ENCODE measurements at places on chromosomes 5 and 9.

DNA sequence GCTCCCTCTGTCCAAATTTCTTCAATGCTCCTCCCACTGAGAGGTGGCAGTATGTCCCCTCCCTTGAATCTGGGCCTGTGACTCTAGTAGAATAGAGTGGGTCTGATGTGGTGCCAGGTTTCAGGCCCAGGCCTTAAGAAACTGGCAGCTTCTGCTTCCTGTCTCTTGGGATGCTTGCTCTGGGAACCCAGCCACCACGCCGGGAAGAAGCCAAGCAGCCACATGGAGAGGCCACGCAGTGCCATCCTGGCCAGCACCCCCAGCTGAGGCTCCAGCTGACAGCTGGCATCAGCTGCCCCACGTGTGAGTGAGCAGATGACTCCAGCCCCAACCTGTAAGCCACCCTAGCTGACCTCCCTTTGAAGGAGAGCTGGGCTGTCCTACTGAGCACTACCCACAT, 7.3 kb upstream of the TSPAN17 start:
- DNase-seq: peak; percentile 85

- no peak for DNase-seq
Observed at GRCh38 chr9:14616188-14616982, 76.8 kb downstream of the ZDHHC21 start.

GRCh38 chr9:104240890-104241289, 146.8 kb downstream of the SMC2 start:
- DNase-seq: no peak

DNA sequence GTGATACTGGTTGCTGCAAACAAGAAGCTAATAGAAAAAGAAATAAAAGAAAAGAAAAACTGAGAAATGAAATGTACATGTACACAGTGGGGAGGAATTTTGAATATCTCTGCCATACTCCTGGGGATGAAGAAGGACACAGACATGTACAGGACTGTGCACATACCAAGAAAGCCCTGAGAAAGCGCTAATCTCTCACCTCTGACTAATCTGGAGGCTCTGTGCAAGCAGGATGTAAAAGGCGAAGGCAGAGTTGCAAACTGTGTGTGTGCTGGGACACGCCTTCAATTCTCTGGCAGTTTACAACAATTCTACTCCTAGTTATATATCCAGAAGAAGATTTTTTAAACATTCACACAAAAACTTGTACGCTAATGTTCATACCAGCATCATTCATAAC, 211.4 kb downstream of the KIAA0825 start:
- DNase-seq: no peak

DNA sequence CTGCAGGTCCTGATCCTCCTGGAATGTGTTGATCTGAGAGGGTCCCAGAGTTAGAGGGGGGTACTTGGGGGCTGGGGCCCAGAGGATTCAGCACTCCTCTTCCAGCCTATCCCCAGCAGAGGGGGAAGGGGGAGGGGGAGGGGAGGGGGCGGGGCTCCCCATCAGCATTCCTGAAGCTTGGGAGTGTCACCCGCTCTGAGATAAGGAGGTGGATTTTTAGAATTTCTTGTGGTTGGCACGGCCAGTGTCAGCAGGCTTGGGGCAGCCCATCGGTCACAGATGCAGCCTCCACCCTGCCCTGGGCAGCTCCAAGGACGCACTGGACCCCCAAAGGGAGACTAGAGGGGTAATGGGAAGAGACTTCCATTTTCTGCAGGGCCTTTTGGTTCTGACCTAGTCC, 5.3 kb downstream of the FGF18 start:
- DNase-seq: no peak

DNA sequence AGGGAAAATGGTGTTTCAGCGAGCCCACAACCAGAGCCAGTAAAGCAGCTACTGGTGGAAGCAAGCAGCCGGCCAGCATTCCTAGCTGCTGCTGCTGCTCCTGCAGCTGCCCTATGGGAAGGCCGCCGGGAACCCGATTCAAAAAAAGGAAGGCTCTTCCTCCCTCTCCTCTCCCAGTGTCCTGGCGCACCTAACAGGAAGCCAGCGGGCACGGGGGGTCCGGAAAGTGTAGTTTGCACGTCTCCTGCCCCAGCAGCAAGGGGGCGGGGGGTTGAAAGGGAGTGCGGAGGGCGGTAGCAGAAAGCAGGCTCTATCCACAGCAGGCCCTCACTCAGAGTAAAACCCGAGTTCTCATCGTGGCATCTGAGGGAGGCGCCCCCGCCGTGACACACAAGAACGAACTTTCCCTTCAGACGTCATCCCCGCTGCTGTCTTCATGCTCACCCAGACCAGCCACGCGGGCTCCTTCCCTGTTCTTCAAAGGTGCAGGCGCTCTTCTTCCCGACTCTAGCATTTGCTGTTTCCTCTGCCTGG, 16.5 kb downstream of the GRXCR2 start:
- no peak for DNase-seq

DNA sequence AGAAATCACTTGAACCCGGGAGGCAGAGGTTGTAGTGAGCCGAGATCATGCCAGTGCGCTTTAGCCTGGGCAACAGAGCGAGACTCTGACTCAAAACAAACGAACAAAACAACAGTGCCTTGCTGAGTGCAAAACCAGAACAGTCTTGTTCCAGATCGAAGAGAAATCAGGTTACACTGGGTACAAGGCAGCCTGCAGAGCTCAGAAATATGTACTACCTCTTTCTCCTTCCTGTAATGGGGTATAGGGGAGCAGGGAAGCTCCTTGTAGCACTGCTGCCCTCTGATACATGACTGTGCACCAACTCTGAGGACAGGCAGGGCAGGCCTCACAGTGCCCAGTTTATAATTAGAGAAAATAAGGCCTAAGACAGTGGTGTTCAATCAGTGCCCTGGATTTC, 24.7 kb downstream of the TBC1D2 start:
- no peak for DNase-seq

GRCh38 chr9:126893079-126893478, 21.5 kb upstream of the RALGPS1 start:
- no peak for DNase-seq

DNA sequence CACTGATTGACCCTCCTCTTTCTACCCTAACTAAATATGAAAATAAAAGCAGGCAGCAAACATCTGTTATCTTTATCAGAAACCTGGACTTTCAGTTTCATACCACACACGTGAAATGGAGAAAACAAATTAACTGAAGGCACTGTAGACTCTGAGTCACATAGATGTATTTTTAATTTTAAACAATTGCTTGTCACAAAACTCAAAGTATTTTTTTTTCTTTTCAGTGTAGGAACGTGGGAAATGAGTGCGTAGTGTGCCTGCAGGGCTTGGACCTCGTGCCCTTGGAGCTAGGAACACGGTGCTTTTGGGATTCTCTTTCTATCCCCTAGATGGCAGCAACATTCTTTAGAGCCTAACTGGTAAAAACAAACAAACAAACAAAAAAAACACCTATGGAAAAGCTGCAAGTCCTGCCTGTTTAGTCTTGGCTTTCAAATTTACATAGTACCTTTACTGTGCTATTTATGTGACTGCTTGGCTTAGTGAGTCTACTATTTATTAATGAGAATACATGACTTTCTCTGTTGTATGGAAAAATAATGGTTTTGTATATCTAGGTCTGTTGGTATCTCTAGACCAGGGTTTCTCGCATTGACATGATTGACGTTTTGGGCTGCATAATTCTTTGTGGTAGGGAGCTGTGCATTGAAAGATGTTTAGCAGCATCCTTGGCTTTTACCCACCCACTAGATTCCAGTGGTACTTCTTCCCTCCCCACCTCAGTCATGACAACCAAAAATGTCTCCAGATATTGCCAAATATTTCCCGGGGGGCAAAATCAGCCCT, 16.8 kb upstream of the ACTBL2 start:
- DNase-seq: no peak

- no peak for DNase-seq
Observed at GRCh38 chr9:38309324-38310195, 82.9 kb upstream of the ALDH1B1 start.

- DNase-seq: no peak
Observed at GRCh38 chr5:73346878-73347408, 101.6 kb downstream of the FOXD1 start.

GRCh38 chr5:2177244-2177643, 294.5 kb upstream of the IRX4 start:
- DNase-seq: no peak

DNA sequence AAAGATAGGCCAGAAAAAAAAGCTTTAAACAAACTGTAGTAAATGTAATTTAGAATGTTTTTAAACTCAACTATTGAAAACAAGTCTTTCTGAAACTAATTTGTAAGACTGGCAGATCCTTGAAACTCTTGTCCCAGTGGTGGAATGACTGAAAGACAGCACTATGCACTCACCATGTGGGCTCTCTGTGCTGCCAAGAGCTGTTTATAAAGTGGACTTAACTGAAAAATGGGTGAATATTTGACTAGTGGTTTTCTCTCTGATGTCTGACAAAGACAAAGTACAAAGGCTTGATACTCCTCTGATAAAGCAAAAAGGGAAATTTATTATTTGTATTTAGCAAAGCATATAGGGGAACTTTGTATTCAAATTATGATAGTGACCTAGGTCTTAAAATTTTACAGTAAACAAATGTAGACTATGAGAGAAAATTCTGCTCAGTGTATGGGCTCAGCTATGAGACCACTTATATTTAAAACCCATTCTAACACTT, 635.4 kb downstream of the NR2F1-AS1 start:
- DNase-seq: no peak

DNA sequence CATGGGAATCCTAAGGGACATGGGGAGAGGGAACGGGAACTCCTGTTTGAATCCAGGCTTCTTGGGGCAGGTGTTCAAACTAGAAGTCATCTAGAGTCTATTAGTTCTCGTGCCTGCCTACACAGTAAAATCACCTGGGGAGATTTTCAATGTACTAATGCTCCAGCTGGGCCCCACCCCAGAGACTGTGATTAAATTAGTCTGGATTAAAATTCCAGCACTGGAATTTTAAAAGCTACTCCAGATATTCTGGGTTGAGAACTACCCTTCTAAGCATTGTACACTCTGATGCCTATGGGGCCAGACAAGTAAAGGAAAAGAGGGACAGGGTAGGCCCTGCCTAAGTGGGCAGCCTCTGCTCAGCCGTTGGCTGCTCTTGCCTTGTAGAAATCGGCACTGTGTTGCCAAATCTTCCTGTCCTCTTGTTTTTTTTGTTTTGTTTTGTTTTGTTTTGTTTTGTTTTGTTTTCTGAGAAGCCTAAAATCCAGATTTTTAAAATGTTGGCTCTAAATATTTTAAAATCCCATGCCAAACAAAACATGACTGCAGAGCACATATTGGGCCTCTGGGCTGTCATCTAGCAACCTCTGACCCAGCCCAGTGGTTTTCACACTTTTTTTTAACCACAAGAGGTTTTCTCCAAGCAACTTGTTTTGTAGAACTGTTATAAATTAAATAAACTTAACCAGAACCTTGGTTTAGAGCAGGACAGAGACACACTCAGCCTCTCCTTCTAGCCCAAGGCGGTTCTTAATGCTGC, 29.0 kb downstream of the ADRB2 start:
- no peak for DNase-seq

DNA sequence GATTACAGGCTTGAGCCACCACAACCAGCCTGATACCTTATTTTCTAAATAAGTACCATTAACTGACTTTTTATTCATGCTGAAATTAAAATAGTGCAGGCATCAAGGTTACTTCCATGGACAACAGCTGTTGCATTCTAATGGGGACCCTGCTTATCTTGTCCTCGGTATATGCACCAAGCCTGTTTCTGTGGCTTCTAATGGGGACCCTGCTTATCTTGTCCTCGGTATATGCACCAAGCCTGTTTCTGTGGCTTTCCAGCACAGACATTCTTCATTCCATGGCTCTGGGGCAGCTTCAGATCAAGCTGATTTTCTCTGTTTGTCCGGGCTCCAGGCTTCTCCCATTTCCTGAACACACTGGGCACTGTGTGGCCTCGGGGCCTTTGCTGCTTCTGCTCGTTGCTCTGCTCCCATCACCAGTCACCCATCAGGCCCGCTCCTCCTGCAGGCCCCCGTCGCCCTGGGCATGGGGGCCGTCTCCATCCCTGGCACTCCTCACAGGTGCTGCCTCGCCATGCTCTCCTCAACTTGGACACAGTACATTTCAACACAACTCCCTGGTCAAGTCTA, 30.7 kb downstream of the ZNF354A start:
- no peak for DNase-seq

DNA sequence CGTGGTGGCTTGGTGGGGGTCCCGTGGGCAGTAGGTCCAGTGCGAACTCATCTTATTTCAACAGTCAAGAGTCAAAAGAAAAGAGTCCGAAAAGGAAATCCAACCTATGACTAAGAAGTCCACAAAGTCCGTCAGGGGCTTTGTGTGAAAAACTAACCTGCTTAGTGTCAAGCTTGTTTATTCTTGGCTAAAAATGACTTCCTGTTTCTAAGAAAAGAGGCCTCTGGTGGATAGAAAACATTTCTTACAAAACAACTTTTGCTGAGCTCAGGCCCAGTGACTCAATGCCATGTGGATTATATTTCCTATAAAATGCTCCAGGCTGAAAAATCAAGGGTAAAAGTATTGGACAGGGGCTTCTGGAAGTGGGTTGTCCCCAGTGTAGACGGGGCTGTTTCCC, 105.9 kb downstream of the GADD45G start:
- no peak for DNase-seq

- no peak for DNase-seq
Observed at GRCh38 chr5:22521521-22521920, 331.6 kb downstream of the CDH12 start.

GRCh38 chr5:168701641-168702040, 122.5 kb upstream of the PANK3 start:
- DNase-seq: no peak

- peak; percentile 19 for DNase-seq
Observed at GRCh38 chr5:52870448-52870847, 82.7 kb downstream of the ITGA1 start.

DNA sequence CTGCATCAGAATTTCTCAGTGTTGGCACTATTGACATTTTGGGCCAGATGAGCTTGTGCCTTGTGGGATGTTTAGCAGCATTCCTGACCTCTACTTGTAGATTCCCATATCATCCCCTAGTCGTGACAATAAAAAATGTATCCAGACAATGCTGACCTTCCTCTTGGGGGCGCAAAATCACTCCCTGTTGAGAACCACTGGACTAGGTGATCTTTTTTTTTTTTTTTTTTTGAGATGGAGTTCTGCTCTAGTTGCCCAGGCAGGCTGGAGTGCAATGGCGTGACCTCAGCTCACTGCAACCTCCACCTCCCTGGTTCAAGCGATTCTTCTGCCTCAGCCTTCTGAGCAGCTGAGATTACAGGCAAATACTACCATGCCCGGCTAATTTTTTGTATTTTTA, 22.6 kb downstream of the STXBP1 start:
- DNase-seq: no peak

GRCh38 chr9:131254626-131255025, 21.7 kb downstream of the FAM78A start:
- no peak for DNase-seq

- no peak for DNase-seq
Observed at GRCh38 chr5:75192804-75193203, 43.9 kb downstream of the ANKRD31 start.

- DNase-seq: no peak
Observed at GRCh38 chr5:160363211-160363610, 7.2 kb downstream of the C1QTNF2 start.
